ENCODE measurements at places on chromosomes 2 and 18. TPM values are rescaled to one million over a fixed set of nuclear protein-coding genes. Genes with fewer than 3 reads are reported as not detected.

CCDC121 gene
- 0.34 TPM for total RNA-seq

- H3K4me3 ChIP-seq: peak within 1 kb of the TSS; percentile 81
- peaks cover 73% of the 10 kb centered on the region for H3K4me1 ChIP-seq
- peaks cover 28% of the 10 kb centered on the region for H3K36me3 ChIP-seq
Measured at GRCh38 chr2:174597345-174598047, at the start of gene WIPF1. Gene WIPF1 (minus strand): TSS chr2:174597804. CDS start chr2:174585573, 12,231 bp downstream.

RUFY4 gene
- total RNA-seq: 0.93 TPM

- peaks cover 6% of the 10 kb centered on the region for H3K27me3 ChIP-seq
- no peaks in the 10 kb centered on the region for H3K36me3 ChIP-seq
- H3K27ac ChIP-seq: no peak overlapping the region
- H3K4me3 ChIP-seq: no peak overlapping the region
Measured at GRCh38 chr18:2417861-2418610, 153.3 kb downstream of the METTL4 start.

GRCh38 chr2:149597050-149597667, 9.6 kb upstream of the MMADHC start:
- H3K4me3 ChIP-seq: peak overlapping the region; percentile 12
- no peak for DNase-seq
- H3K27me3 ChIP-seq: peaks cover 16% of the 10 kb centered on the region
- H3K27ac ChIP-seq: peak overlapping the region; percentile 36
- H3K4me1 ChIP-seq: peaks cover 18% of the 10 kb centered on the region

GRCh38 chr2:24892928-24893327, 27.1 kb downstream of the ADCY3 start:
- no peak overlapping the region for H3K27ac ChIP-seq
- peaks cover 45% of the 10 kb centered on the region for H3K36me3 ChIP-seq
- no peaks in the 10 kb centered on the region for H3K27me3 ChIP-seq
- H3K4me3 ChIP-seq: no peak overlapping the region
- no peak for DNase-seq

ERFE gene
- not detected for total RNA-seq

GRCh38 chr2:219918254-219918653, 290.8 kb downstream of the SLC4A3 start:
- H3K4me3 ChIP-seq: no peak overlapping the region
- no peaks in the 10 kb centered on the region for H3K4me1 ChIP-seq
- no peak overlapping the region for H3K27ac ChIP-seq
- no peak for DNase-seq
- H3K36me3 ChIP-seq: no peaks in the 10 kb centered on the region

TMEM178A gene
- total RNA-seq: 0.48 TPM

DNA sequence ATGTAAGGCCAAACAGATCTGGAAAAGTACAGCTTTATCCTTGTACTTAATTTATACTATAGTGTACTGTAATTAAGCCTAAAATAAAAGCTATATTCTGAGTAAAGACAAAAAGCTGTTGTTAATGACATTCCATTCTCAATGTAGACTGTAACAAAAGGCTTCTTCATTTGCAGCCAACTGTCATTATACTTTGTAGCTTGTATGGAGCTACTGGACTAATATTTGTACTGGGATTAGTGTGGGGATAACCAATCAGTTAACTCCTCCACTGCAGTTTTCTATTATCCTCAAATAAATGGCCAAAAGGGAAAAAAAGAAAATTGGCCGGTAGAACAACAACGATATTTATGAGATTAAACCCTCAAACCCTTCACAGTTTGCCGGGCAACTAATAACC, 66.5 kb downstream of the STK39 start:
- no peak for DNase-seq
- peaks cover 24% of the 10 kb centered on the region for H3K36me3 ChIP-seq
- no peaks in the 10 kb centered on the region for H3K27me3 ChIP-seq
- H3K4me1 ChIP-seq: peaks cover 75% of the 10 kb centered on the region
- no peak overlapping the region for H3K27ac ChIP-seq
